ENCODE measurements at places on chromosomes 4 and X.

GRCh38 chr4:16707874-16708273 lies 190.6 kb downstream of the LDB2 start:
- DNase-seq = no peak

DNA sequence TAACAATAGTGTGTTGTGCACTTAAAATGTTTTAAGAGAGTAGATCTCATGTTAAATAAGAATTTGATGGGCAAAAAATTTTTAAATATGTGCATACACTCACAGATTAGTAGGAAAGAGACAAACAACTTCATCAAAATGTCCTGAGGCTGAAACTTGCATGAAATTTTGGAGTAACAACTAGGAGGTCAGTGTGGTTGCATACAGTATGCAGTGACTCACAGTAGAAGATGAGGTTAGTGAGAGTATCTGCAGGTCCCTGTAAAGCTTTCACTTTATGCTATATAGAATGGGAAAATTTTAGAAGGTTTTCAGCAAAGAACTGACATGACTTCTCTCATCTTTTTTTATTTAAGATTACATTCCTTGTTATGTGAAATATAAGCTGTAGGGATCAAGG lies 453.1 kb upstream of the KLHL4 start:
- no peak for DNase-seq

DNA sequence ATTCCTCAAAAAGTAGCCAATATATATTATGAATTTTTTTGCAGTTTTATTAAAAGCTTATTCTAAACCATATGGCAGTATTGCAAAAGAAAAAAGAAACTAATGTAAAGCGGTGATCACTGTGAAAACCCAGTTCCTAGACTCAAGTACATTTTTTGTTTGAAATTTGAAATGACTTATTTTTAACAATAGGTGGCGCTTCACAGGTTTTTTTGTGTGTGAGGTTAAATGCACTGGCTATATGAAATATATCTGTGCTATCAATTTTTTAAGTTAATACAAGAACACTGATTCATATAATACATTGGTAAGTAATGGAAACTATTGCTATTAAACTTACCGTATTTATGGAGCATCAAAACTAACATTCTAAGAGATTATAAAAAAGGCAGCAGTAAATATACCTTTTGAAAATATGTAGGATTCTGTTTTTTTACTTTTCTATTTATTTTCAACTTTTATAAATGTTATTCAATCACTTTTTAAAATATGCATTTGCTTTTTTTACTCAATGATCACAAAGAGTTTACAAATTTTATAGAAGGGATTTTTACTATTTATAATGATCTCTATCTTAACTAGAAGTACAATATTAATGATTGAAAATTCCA lies 5.6 kb upstream of the SPRY1 start:
- DNase-seq = no peak

DNA sequence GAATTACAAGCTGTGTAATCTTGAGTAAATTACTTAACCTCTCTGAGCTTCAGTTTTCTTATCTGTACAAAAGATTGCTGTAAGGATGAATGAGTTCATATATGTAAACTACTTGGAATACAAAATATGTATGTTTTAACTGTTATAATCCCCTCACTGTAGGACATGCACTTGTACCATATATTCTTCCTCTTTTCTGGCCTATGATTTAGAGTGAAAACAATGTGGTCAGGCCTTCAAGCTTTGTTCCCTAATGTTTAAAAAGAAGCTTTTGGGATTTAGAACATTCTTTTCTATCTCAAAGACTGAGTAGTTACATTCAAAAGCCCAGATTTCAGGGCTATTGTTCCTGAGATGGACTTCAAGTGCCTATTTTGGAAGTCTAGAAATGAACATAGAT lies 26.7 kb upstream of the GPRIN3 start:
- DNase-seq = no peak

DNA sequence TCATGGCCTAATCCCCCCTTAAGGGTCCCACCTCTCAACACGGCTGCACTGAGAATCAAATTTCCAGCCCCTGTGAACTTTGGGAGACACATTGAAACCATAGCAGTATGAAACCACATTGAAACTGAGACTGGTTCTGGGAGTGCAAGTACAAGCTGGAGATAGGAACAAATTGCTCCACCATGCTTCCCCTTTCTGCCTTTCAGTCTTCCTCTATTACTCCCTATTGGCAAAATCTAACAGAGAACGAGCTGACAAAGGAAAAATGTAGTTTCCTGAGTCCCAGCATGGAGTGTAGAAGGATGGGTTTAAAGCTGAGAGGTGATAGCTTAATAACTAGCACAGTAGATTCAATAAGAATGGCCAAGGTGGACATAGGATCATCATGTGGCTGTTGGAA lies 161.7 kb upstream of the RPL34 start:
- no peak for DNase-seq

GRCh38 chrX:23919706-23920320 lies 12.0 kb downstream of the CXorf58 start:
- no peak for DNase-seq
